ENCODE measurements at places on chromosomes 5 and 9.

- H3K36me3 ChIP-seq, result peaks cover 22% of the 10 kb centered on the region
- no peak for DNase-seq
- H3K27ac ChIP-seq, result no peak overlapping the region
- H3K4me3 ChIP-seq, result no peak overlapping the region
- H3K4me1 ChIP-seq, result no peaks in the 10 kb centered on the region
- H3K27me3 ChIP-seq, result no peaks in the 10 kb centered on the region
These were observed 90.6 kb downstream of the PHF2 start for GRCh38 chr9:93667006-93667405.

- no peaks in the 10 kb centered on the region for H3K36me3 ChIP-seq
These were observed 16.6 kb upstream of the HEMGN start for GRCh38 chr9:97954550-97954989.

- no peak overlapping the region for H3K4me3 ChIP-seq
- H3K36me3 ChIP-seq, result no peaks in the 10 kb centered on the region
These were observed 642.1 kb downstream of the SLCO4C1 start for GRCh38 chr5:101653996-101654395.

- no peak for DNase-seq
- H3K27me3 ChIP-seq, result no peaks in the 10 kb centered on the region
- H3K4me1 ChIP-seq, result no peaks in the 10 kb centered on the region
- no peak overlapping the region for H3K27ac ChIP-seq
- H3K4me3 ChIP-seq, result no peak overlapping the region
These were observed 31.2 kb downstream of the SEMA4D start for GRCh38 chr9:89466451-89467277.

- H3K36me3 ChIP-seq, result no peaks in the 10 kb centered on the region
- DNase-seq, result no peak
- no peaks in the 10 kb centered on the region for H3K4me1 ChIP-seq
- H3K4me3 ChIP-seq, result no peak overlapping the region
These were observed 80.5 kb upstream of the JAK2 start for GRCh38 chr9:4904322-4905134.

- no peaks in the 10 kb centered on the region for H3K4me1 ChIP-seq
- no peaks in the 10 kb centered on the region for H3K36me3 ChIP-seq
- no peak overlapping the region for H3K27ac ChIP-seq
- no peak overlapping the region for H3K4me3 ChIP-seq
- DNase-seq, result no peak
These were observed 95.6 kb downstream of the NDFIP1 start for GRCh38 chr5:142204219-142204618.

DNA sequence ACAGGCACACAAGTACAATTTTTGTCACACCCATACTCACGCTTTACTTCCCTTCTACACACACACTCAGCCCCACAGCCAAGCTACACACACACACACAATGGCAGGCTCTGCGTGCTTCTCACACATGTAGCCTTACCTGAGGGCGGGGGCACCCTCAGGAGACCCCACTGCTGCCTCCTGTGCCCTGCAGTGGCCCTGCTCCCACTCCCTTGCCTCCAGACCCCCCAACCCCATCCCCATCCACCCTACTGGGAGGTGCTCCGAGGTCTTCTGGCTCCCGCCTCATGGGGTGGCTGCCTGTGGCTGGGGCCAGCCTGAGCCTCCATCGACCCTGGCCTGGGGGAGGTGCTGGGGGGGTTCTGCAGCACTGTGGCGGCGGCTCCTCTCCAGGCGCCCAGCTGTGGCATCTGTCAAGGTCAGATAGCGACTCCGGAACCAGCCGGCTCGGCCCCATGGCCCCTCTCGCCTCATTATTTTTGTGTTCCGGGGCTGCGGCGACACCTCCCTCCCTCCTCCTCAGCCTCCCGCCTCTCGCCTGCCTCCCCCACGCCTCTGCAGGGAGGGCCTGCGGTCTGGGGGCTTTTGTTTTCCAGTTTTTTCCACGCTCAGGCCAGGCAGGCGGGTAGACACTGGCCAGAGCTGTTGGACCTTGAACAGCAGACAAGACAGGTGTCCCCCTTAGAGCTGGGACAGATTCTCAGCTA, 21.7 kb downstream of the CXXC5 start:
- peaks cover 76% of the 10 kb centered on the region for H3K4me1 ChIP-seq
- H3K4me3 ChIP-seq, result no peak overlapping the region
- no peaks in the 10 kb centered on the region for H3K36me3 ChIP-seq
- H3K27ac ChIP-seq, result peak overlapping the region; percentile 6
- no peak for DNase-seq

DNA sequence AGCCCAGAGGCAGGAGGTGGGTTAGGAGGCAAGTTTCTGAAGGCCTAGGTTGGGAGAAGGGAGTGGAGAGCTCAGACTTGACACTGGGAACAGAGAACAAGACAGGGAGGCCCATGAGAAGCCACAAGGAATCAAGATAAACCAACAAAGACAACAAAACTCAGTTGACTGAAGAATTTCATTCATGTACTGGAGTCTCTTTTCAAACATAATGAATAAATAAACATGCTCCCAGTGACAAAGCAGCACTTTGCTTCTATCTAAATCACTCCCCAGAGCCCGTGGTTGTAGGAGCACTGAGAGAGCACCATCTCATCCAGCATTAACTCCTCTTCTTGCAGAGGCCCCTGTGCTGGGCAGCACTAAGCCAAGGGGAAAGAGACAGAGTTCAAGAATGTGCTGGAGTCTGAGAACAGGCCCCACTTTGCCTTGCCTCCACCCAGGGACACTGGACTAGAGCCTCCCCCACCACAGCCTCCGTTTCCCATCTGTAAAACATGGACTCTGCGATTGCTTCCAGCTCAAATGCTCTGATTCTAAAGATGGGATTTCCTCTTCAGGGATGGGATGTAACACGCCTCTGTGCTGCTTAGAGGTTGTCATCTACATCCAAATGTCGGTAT, 282.0 kb downstream of the SPOCK1 start:
- H3K27me3 ChIP-seq, result no peaks in the 10 kb centered on the region
- peaks cover 12% of the 10 kb centered on the region for H3K4me1 ChIP-seq
- H3K36me3 ChIP-seq, result no peaks in the 10 kb centered on the region

- DNase-seq, result no peak
- H3K4me1 ChIP-seq, result no peaks in the 10 kb centered on the region
- no peak overlapping the region for H3K27ac ChIP-seq
- no peaks in the 10 kb centered on the region for H3K27me3 ChIP-seq
- H3K4me3 ChIP-seq, result no peak overlapping the region
These were observed 6.9 kb upstream of the TTC33 start for GRCh38 chr5:40762705-40763104.

Data from thyroid gland (tissue), 4 donors.